ENCODE measurements at places on chromosomes 7 and 10.
A peak's percentile ranks its signal among the peaks of the same experiment; 100 is the strongest.

- DNase-seq = peak; percentile 6
Observed at GRCh38 chr10:14016011-14016536, 314.6 kb downstream of the FRMD4A start.

- DNase-seq = no peak
Observed at GRCh38 chr10:17689137-17689536, 45.2 kb downstream of the STAM start.

DNA sequence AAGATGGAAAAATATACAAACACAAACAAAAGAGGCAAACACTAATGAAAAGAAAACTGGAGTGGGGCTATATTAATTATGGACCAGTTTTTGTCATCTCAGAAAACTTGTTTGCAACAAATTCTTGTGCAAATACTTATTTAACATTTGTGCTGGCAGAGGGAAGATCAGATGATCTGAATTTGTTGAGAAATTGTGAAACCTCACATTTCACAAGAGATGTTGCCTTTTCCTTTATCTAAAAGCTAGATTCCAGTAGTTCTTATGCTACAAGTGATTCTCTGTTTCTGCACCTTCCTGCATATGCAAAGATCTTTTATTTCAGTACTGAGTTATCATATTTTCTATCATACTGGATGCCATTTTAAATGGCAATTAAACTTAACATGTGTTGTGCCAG, 320.7 kb downstream of the SUGCT start:
- no peak for DNase-seq

GRCh38 chr7:74187915-74188675, 13.9 kb downstream of the EIF4H start:
- peak; percentile 67 for DNase-seq

DNA sequence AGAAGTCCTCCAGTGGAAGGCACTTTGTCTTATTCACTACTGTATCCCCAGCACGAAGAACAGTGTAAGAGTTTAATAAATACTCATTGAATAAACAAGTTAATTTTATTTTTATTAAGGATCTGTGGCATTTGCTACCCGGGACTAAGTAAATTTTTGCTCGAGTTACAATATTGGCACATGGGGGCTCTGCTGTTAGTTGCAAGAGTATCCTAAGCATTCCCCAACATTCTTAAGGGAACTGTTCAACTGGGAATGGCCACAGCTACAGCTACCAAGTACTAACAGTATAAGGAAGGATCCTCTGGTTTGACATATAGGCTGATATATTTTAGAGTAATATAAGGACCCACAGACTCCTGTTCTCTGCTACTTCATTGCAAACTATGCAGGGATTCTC, 8.7 kb upstream of the LRRTM3 start:
- DNase-seq = no peak

- DNase-seq = no peak
Observed at GRCh38 chr10:5534880-5535856, 10.4 kb downstream of the CALML3 start.

DNA sequence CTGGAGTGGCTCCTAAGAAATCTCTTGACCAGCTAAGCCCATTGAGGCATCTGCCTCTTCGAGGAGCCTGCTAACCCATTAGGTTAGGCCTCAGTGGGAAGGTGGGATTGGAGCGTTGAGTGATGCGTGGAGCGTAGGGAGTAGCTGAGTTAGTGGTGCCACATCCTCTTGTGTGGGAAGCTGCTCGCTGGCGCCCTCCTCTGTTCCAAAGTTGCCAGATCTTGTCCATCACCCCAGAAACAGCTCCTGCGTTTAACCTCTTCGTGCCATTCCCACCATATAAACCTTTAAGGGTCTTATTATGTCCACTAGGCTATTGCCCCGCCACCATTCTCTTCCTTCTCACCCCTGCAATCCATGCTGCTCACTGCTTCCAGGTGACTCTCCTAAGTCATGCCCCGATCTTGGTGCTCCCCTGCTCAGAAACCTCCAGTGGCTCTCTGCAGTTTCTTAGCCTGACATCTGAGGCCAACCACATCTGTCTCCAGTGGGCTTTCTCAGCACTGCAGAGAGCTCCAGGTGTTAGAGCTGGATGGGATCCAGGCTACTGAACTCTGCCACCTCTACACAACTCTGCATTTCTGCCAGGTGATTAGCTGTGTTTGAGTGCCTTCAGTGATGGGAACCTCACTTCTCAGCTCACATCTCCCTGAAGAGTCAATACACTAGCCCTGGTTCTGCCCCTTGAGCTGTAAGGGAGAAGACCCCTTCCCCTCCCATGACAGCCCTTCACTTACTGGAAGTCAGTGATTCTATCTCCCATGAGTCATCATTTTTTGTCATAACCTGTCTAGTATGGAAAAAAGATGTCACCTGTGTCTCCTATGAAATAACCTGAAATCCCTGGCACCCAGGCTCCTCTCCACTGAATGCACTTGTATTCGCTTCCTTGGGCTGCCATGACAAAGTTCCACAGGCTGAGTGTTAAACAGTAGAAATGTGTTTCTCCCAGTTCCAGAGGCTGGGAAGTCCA, 65.0 kb upstream of the FGFR2 start:
- DNase-seq = no peak

DNA sequence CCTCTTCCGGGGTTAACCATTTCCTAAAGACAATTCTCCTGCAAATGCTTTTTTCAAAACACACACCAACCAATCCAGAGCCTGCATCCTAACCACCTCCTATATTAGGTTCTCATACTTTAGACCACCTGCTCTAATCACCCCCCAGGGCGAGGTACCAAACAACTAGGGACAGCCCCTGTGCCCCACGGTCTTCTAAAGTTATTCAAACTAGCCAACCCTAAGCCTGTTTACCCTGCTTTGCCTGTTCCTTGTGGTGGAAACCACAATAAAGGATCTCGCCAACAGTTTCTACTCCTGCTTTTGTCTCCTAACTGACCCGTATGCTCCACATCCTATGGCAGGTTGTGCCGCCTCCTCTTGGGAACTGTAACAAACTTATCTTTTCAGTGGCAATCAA, 21.1 kb downstream of the SP4 start:
- DNase-seq = no peak

DNA sequence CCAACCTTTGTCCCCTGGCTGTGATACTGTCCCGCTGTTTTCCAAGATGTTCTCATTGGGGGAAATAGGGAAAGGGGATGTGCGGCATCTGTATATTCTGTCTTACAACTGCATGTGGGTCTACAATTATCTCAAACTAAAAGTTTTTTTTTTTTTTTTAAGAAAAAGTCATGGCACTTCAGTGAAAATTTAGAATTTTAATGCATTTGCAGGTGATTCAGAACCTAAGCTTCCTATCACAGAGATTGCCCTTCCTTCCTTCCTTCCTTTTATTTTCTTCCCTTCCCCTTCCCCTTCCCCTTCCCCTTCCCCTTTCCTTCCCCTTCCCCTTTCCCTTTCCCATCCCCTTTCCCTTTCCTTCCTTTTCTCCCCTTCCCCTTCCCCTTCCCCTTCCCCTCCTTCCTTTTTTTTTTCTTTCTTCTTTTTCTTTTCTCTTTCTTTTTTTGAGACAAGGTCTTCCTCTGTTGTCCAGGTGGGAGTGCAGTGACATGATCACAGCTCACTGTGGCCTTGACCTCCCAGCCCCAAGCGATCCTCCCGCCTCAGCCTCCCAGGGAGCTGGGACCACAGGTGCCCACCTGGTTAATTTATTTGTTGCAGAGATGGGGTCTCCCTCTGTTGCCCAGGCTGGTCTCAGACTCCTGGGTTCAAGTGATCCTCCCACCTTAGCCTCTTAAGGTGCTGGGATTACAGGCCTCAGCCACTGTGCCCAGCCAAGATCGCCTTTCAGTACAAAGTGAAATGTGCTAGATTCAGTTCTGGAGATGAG, 32.0 kb downstream of the JAKMIP3 start:
- DNase-seq = no peak

DNA sequence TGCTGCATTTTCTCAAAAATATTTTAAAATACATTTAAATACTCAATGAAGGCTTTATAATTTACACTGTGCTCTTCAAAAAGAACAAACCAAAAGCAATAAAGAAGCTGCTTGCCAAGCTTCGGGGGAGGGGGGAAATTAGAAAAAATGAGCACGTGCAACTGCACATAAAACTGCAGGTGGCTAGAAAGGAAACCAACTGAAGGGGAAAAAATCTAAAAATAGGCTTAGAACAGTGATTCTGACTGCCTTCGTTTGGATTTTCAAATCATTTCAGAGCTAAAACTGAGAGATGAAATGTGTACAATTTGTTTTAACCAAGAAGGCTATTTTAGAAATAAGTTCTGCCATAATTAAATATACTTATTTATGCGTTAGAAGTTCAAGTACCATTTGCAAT, 61.4 kb downstream of the ABI1 start:
- DNase-seq = no peak

GRCh38 chr10:128160297-128160711, 34.1 kb upstream of the MKI67 start:
- DNase-seq = no peak
